ENCODE measurements at places on chromosomes 2 and 18. TPM values are rescaled to one million over a fixed set of nuclear protein-coding genes. Genes with fewer than 3 reads are reported as not detected.

SOX11 gene
- total RNA-seq: not detected

LINC00305 gene
- total RNA-seq: not detected

DNA sequence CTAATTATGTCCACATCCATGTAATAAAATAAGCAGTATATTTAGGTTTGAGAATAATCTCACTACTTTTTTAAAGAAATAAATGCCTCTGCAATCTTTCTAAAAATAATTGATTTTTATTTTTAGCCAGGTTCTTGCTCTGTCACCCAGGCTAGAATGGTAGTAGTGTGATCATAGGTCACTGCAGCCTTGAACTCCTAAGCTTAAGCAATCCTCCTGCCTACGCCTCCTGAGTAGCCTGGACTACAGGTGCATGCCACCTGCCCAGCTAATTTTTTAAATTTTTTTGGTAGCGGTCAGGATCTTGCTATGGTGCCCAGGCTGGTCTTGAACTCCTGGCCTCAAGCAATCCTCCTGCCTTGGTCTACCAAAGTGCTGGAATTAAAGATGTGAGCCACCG is 133.3 kb downstream of the CAMKMT start:
- no peak overlapping the region for H3K27ac ChIP-seq
- H3K4me3 ChIP-seq: no peak overlapping the region
- no peaks in the 10 kb centered on the region for H3K4me1 ChIP-seq
- H3K27me3 ChIP-seq: peaks cover 3% of the 10 kb centered on the region

DNA sequence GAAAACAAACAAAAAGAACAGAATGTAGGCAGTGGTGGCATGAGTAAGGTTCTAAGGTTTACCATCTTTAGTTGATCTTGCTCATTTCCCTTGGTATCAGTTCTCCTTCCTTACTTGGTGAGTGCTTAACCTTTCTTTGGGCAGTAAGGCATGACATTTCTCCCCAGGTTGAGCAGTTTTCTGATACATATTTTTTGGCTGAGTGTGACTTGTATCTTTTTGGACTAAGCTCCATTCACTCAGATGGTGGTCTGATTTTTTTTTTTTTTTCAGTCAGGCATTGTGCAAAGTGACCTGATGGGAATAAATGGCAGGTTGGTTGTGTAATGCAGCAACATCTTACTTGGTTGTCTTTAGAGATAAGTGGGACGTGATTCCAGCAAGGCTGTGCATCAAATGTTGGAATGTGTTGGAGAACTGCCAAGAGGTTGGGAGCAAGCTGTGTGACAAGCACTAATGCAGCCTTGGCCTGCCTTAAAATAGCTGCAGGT is 15.1 kb downstream of the SPTBN1 start:
- H3K27ac ChIP-seq: no peak overlapping the region
- H3K36me3 ChIP-seq: no peaks in the 10 kb centered on the region
- no peak overlapping the region for H3K4me3 ChIP-seq
- DNase-seq: no peak

ELOA2 gene
- not detected for total RNA-seq

DNA sequence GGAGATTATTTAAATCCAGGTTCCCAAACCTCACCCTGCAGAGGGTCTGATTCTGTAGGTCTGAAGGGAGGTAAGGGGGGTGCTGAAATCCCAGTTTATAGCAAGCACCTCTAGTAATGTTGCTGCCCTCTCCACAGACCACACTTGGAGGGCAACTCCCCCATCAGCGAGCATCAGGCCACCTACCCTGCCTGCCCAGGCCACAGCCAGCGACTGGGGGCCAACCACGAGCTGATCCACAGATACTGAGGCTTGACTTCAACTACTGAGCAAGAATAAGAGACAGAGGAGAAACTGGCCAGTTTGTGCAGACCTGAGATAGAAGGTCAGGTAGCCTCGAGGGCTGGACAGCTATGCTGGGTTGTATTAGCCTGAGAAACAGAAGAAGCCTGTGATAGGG is 36.3 kb upstream of the LBH start:
- no peaks in the 10 kb centered on the region for H3K27me3 ChIP-seq
- no peak overlapping the region for H3K27ac ChIP-seq

SIX3 gene
- 0.25 TPM for total RNA-seq

DNA sequence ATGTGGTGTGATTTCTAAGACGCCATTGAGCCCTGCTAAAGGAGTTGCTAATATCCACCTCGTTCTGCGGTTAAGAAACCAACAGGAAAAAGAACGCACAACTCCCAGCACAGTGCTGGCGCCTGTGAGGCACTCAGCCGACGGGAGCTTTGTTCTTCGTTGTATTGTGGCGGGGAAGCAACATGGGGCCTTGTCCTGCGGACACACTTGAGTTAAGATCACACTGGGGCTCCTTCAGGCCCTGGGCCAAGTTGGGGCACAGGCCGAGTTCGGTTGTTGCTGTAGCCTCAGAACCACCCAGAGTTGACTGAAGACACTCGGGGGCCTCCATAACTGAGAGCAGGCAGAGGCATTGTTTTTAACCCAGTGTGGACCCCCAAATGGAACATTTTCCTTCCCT is 30.6 kb upstream of the CD8A start:
- no peaks in the 10 kb centered on the region for H3K36me3 ChIP-seq
- H3K4me1 ChIP-seq: peaks cover 11% of the 10 kb centered on the region
- H3K4me3 ChIP-seq: no peak overlapping the region
- no peak overlapping the region for H3K27ac ChIP-seq
- DNase-seq: no peak

GRCh38 chr2:239751679-239752355 is 273.3 kb downstream of the NDUFA10 start:
- no peak overlapping the region for H3K4me3 ChIP-seq
- no peak overlapping the region for H3K27ac ChIP-seq
- H3K27me3 ChIP-seq: no peaks in the 10 kb centered on the region
- H3K4me1 ChIP-seq: peaks cover 1% of the 10 kb centered on the region

PTCD3 gene
- 195 TPM for total RNA-seq

GRCh38 chr2:130891966-130892365 is 55.3 kb downstream of the ARHGEF4 start:
- DNase-seq: no peak
- H3K36me3 ChIP-seq: no peaks in the 10 kb centered on the region
- no peak overlapping the region for H3K27ac ChIP-seq
- H3K4me1 ChIP-seq: no peaks in the 10 kb centered on the region
- H3K27me3 ChIP-seq: peaks cover 5% of the 10 kb centered on the region

CHRNG gene
- total RNA-seq: not detected

MLPH gene
- not detected for total RNA-seq

GRCh38 chr2:17442334-17442733 is 75.9 kb downstream of the RAD51AP2 start:
- H3K4me3 ChIP-seq: no peak overlapping the region
- no peaks in the 10 kb centered on the region for H3K36me3 ChIP-seq
- no peaks in the 10 kb centered on the region for H3K4me1 ChIP-seq
- H3K27me3 ChIP-seq: no peaks in the 10 kb centered on the region

OR6B2 gene
- not detected for total RNA-seq

BOLL gene
- total RNA-seq: not detected

RFTN2 gene
- total RNA-seq: not detected

SKOR2 gene
- total RNA-seq: not detected

LYPD1 gene
- total RNA-seq: not detected

OR6B3 gene
- total RNA-seq: not detected

GAREM2 gene
- total RNA-seq: 5.9 TPM

PFN4 gene
- 0.30 TPM for total RNA-seq

TACR1 gene
- not detected for total RNA-seq

DNA sequence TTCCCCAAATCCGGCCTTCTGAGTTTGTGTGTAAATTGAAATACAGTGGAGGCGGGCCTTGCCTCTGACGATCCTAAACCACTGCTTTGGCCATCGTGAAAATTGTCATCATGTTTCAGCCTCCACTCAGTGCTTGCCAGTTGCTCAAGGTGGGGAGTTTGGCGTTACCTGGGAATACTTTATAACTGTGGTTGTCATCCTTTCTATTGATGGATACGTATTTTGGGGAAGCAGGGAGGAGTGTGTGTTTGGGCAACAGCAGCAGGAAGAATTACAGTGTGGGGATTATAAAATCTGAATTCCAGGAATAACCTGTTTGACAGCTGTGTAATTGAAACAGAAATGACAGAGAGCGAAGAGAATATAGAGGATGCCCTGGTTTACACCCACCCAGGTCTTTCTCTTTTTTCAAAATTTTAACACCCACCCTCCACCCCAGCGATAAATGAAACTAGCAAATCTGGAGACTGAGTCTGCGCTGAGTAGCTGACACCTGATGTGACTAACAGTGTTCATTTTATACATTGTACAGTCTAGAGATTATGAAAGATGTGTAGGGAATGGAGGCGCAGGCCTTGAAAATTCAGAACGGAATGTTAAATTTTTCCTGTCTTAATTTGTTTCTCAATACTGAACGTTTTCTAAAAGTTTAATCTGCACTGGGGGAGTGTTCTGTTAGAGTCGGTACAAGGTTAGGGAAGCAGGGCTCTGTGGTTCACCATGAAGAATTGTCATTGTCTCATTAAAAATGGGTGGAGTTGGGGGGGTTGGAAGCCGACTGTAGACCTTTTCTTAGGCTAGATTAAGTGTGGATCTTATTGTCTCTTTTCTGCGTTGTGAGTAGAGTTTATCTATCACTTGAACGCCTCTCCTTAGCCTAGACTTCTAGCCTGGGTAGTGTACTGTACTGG is 1.6 kb downstream of the MAP4K4 start:
- peaks cover 27% of the 10 kb centered on the region for H3K4me1 ChIP-seq
- no peak overlapping the region for H3K4me3 ChIP-seq
- H3K27me3 ChIP-seq: no peaks in the 10 kb centered on the region
- H3K27ac ChIP-seq: no peak overlapping the region

DNA sequence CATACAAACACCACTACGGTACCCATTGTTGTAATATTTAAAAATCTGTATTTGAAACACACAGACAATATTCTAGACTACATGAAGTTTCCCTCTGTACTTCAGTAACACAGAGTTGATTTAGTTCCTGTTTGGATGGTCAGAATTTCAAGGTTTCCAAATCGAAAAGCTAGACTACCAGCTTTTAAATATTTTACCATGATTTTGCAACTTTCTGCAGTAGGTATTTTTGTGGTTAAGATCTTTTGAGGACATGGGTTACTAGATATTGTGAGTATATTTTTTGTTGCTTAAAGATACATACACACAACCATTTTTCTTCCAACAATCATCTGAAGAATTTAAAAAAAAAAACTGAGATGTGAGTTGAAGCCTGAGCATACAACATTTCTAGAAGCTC is 10.9 kb downstream of the SERPINB5 start:
- H3K4me1 ChIP-seq: no peaks in the 10 kb centered on the region
- no peak for DNase-seq
- peaks cover 25% of the 10 kb centered on the region for H3K27me3 ChIP-seq
- no peak overlapping the region for H3K4me3 ChIP-seq
- no peak overlapping the region for H3K27ac ChIP-seq

DNA sequence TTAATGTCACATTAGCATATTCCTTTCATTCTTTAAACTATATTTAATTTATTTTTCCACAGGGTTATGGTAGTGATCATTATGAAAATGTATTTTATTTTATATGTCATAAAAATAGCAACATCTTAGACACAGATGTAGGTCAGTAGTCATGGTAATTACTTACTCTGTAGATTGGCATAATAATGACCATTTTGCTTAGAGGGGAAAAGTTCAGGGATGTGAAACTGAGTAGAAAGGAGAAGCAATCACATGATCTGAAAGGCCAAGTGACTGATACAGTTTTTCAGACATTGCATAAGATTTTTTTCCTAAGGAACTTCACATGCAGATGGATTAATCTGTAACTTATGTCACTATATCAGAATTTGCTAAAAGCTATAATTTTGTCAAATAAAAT is 286.9 kb downstream of the CTNNA2 start:
- no peaks in the 10 kb centered on the region for H3K4me1 ChIP-seq
- H3K27ac ChIP-seq: no peak overlapping the region
- no peaks in the 10 kb centered on the region for H3K36me3 ChIP-seq
- no peaks in the 10 kb centered on the region for H3K27me3 ChIP-seq

SMAD7 gene
- 21.1 TPM for total RNA-seq

GRCh38 chr2:66995636-66996035 is 401.5 kb upstream of the ETAA1 start:
- H3K36me3 ChIP-seq: no peaks in the 10 kb centered on the region
- H3K27me3 ChIP-seq: no peaks in the 10 kb centered on the region
- H3K27ac ChIP-seq: no peak overlapping the region
- no peak for DNase-seq
- H3K4me1 ChIP-seq: no peaks in the 10 kb centered on the region
- no peak overlapping the region for H3K4me3 ChIP-seq

UBXN2A gene
- total RNA-seq: 17.6 TPM

- H3K4me3 ChIP-seq: no peak overlapping the region
- H3K36me3 ChIP-seq: no peaks in the 10 kb centered on the region
- peak; percentile 57 for DNase-seq
- H3K27me3 ChIP-seq: peaks cover 8% of the 10 kb centered on the region
These were observed 202.1 kb upstream of the HS6ST1 start for GRCh38 chr2:128520791-128521190.

TXNL4A gene
- total RNA-seq: 194 TPM

SIX2 gene
- total RNA-seq: not detected

All from activated T-helper 2 cell treated with anti-CD3 and anti-CD28 coated beads, Interferon-gamma antibody, Interleukin-2, Interleukin-4, amounts not matched to agents 10 μg/mL and 5 μg/mL and 100 μg/mL, durations not matched to agents 14 hours and 24 hours and 36 hours (primary cell).